RWPE2 (cell line): ENCODE measurements at places on chromosomes 6 and 20.

DNA sequence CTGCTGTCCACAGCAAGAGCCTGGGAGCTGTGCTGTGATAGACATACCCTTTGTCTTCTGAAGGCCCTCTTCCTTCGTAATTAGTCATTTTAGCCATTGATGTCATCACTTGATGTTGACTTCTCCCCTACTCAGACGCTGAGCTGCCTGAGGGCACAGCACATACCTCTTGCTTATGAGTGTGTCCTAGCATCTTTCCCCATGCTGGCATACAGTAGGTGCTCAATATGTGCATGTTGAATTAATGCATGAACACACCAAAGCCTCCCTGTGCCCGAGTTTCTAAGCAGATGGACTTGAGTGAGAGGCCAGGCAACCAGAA, 35.8 kb upstream of the FAM83D start:
- H3K36me3 ChIP-seq: no peaks in the 10 kb centered on the region
- H3K27me3 ChIP-seq: no peaks in the 10 kb centered on the region
- H3K4me1 ChIP-seq: no peaks in the 10 kb centered on the region
- no peak for DNase-seq
- H3K4me3 ChIP-seq: no peak overlapping the region

DNA sequence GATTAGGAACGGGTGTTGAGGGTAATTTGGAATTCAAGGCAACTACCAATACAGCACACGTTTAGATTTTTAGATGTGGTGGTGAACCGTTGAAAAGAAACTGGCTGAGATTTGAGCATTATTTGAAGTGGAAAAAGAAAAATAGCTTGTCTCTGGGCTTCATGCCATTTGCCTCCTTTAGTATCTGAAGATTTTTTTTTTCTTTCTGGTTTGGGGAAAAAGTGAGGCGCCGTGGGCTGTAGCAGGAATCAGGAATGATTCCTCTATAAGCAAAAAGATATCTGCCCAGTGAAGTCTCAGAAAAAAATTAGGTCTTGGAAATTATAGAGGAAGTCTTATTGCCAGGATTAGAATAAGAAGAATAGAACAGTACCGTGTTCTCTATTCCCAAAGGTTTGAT, 88.5 kb downstream of the RPS12 start:
- DNase-seq: no peak
- no peaks in the 10 kb centered on the region for H3K27me3 ChIP-seq
- peaks cover 9% of the 10 kb centered on the region for H3K4me1 ChIP-seq
- no peak overlapping the region for H3K4me3 ChIP-seq

DNA sequence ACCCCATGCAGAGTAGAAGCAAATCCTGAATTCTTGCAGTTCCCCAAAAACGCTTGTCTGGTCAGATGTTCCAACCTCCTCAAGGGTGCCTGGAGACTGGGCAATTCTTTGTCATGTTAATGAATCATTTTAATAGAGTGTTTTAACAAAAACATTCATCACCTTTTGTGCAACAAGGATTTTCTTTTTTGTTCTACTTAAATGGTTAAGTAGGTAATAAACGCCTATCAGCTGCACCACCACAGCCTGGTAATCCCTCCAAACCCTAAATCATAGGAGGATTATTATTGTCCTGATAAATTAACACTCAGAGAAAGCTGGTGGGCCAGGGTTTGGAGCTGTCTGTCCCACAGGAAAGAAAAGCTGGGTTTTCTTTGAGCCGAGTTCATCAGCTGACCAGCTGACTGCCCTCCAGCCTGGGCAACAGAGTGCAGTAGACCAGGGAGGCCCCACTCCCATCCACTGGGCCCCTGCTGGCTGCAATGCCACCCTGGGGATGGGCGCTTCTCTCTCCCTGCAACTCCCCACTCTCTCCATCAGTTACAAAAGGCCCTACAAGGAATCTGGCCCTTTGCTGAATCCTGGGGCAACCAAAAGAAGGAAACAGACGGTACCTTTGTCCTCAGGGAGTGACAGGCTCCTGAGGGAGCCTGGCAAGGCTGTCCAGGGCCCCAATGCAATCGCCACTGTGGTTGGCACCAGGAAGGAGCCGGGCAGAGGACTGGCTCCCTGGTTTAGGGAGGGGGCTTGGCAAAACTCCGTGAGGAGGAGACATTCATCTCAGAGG, 23.1 kb upstream of the BMP7 start:
- no peak overlapping the region for H3K4me3 ChIP-seq
- no peak for DNase-seq
- H3K4me1 ChIP-seq: no peaks in the 10 kb centered on the region
- peaks cover 94% of the 10 kb centered on the region for H3K27me3 ChIP-seq
- H3K36me3 ChIP-seq: no peaks in the 10 kb centered on the region
- no peak overlapping the region for H3K27ac ChIP-seq

GRCh38 chr6:78829407-78829806, 37.9 kb upstream of the IRAK1BP1 start:
- no peaks in the 10 kb centered on the region for H3K36me3 ChIP-seq
- no peaks in the 10 kb centered on the region for H3K4me1 ChIP-seq
- H3K4me3 ChIP-seq: no peak overlapping the region
- H3K27ac ChIP-seq: no peak overlapping the region
- DNase-seq: no peak

DNA sequence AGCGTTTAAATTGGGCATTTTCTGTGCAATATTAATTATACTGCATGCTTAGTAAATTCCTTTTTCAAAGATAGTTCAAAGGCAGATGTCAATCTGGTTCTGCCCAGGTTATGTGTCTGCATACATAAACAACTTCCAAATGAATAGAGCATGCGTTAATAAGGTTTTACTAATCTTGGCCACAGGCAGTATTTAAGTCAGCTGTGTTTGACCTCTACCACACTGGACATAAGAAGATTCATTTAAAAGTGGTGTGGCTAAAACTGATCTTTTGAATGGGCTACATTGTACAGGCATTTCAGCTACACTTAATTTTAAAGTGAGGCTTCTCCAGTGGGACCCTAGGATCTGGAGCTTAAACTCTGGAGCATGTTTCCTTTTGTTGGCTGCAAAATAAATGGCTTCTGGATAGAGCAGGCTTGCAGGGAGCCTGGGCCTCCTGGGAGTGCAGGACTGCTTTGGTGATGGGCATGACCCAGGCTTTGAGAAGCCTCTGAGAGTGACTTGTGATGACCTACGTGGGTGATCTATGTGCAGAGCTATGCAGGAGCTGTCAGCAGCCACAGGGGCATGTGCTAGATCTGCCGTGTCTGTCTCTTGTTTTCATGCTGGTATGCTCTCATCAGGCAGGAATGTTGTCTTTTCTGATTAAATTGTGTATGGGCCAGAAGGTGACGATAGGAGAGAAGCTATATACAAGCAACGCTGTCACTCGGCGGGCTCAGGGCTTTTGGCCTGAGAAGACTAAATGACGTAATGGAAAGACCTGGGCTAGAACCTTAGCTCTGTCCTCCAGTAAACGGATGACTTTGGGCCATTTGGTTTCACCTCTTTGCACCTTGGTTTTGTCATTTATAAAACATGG, 331.2 kb downstream of the QKI start:
- no peaks in the 10 kb centered on the region for H3K27me3 ChIP-seq
- no peaks in the 10 kb centered on the region for H3K36me3 ChIP-seq

DNA sequence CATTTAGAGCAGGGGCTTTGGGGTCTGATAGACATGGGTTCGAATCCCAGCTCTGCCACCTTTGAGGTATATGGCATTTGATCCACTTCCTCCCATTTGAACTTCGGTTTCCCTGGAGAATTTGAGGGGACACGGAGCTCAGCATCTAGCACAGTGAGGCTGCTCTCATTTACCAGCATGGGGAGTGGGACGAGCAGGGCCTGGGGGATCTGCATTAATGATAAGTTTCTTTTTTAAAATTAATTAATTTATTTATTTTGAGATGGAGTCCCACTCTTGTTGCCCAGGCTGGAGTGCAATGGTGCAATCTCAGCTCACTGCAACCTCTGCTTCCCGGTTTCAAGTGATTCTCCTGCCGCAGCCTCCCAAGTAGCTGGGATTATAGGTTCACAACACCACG, 52.6 kb downstream of the VSTM2L start:
- no peaks in the 10 kb centered on the region for H3K4me1 ChIP-seq
- no peaks in the 10 kb centered on the region for H3K36me3 ChIP-seq
- H3K27me3 ChIP-seq: no peaks in the 10 kb centered on the region
- peak; percentile 31 for DNase-seq
- H3K4me3 ChIP-seq: no peak overlapping the region

DNA sequence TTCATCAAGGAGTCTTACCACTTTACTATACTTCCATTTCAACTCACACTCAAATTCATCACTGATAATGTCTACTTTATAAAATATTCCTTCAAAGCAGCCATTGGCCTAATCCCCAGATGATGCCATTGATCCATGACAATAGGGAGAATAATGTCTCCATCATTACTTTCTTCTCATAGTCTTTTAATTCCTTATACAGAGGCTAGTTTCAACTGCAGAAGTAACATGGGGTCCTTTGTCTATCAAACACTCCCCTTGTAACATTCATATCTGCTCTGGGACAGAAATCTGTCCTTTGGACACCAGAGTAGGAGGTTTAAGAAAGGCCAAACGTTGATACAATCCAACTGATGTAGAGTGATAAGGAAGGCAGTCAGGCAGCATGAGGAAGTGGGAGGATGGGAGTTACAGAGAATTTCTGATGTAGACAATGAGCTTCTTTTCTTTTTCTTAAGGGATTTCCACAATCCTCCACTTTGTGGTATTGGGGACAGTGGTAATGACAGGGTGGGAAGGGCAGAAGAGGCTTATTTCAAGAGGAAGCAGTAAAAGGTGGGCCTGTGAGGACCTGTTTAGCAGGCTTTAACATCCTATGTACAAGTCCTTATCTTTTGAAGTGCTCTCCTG, 18.9 kb upstream of the HLA-DOA start:
- no peak for DNase-seq
- H3K27me3 ChIP-seq: peaks cover 40% of the 10 kb centered on the region
- H3K27ac ChIP-seq: no peak overlapping the region
- H3K4me1 ChIP-seq: no peaks in the 10 kb centered on the region
- H3K4me3 ChIP-seq: no peak overlapping the region

DNA sequence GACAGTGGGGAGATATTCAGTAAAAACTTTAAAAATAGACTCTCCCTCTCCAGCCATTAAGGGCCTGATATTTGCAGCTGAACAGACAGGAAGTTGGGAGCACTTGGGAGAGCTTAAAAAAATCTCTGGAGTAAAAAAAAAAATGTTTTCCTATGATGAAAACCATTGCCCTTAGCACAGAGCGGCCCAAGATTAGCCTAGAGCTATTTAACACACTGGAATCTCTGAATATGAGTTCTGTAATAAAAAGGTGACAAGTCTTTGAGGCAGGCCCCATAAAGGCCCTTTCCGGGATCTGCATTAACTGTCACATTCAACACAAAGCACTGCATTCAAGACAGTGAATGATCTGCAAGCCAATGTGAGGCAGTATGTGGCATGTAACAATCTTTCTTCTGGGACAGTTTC, 393.7 kb downstream of the ZFAND3 start:
- no peak for DNase-seq
- no peaks in the 10 kb centered on the region for H3K27me3 ChIP-seq
- H3K36me3 ChIP-seq: no peaks in the 10 kb centered on the region
- no peak overlapping the region for H3K27ac ChIP-seq
- no peak overlapping the region for H3K4me3 ChIP-seq
- H3K4me1 ChIP-seq: no peaks in the 10 kb centered on the region

GRCh38 chr20:36435592-36436541, 105.5 kb upstream of the MYL9 start:
- peak; percentile 98 for DNase-seq
- no peaks in the 10 kb centered on the region for H3K4me1 ChIP-seq
- no peaks in the 10 kb centered on the region for H3K27me3 ChIP-seq
- H3K27ac ChIP-seq: no peak overlapping the region

DNA sequence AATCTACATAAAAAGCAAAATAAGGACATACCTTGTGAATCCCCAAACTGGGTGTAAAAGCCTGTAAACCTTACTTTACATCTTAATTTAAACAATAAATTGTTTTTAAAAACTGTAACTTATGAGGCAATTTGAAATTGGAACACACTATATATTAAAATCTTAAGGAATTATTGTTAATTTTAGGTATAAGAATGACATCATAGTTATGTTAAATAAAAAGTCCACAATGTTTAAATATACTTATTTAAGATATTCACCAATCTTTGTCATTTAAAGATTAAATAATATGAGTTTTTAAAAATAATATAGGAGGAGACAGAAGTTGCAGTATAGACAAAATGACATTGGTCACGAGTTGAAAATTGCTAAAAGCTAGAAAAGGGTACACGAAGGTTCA, 621.9 kb upstream of the POU3F2 start:
- no peaks in the 10 kb centered on the region for H3K27me3 ChIP-seq
- no peak overlapping the region for H3K4me3 ChIP-seq
- no peaks in the 10 kb centered on the region for H3K4me1 ChIP-seq
- H3K36me3 ChIP-seq: no peaks in the 10 kb centered on the region

DNA sequence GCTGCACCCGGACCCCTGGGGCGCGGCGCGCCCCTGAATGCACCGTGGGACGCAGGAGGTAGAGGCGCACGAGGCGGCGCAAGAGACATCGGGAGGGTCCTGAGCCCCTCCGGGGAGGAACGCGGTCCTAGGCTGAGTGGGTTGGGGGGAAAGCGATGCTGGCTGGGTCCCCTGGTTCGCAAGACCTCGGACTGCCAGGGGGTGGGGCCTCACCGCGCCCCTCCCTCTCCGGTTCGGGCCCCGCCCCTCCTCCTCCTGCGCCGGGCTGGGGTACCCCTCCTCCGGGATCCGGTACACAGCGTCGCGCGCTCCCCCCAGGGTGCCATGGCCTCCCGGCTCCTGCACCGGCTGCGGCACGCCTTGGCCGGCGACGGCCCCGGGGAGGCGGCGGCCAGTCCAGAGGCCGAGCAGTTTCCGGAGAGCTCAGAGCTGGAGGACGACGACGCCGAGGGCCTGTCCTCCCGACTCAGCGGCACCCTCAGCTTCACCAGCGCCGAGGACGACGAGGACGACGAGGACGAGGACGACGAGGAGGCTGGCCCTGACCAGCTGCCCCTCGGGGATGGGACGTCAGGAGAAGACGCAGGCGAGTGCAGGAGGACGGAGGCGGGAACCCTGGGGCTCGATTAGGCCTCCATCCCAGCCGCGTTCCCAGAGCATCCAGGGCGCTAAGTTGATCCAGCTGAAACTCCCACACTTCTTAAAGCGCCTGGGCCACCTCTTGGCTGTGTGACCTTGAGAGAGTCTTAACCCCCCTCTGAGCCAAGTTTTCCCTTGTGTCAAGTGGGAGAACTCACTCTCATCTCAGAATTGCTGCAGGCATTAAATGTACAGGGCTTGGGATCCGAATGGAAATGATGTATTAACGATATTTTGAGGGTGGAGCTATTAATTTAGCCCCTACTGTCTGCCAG, 541 bp downstream of the SNX21 start:
- peak overlapping the region; percentile 55 for H3K4me3 ChIP-seq
- no peaks in the 10 kb centered on the region for H3K27me3 ChIP-seq
- peak; percentile 88 for DNase-seq
- H3K36me3 ChIP-seq: peaks cover 3% of the 10 kb centered on the region; the same call in 1 of the 2 replicates

DNA sequence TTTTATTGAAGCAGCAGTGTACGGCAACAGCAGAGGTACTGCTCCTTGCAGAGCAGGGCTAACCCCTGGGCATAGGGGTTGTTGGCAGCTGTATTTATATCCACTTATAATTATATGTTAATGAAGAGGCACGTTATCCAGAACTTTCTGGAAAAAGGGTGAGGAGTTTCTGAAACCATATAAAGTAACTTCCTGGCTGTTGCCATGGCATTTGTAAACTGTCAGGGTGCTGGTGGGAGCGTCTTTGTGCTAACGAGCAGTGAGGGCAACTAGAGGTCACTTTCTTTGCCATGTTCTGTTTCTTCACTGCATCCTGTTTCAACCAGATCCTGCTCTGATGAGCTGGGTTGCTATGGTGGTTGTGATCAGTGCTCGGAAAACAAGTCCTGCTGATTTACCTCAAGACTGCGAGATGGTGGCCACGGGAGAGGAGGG, 11.1 kb upstream of the ARFGEF2 start:
- no peak for DNase-seq
- no peak overlapping the region for H3K27ac ChIP-seq
- H3K4me1 ChIP-seq: no peaks in the 10 kb centered on the region
